Stimulated activated CD4-positive, alpha-beta T cell treated with anti-CD3 and anti-CD28 coated beads, TNF-alpha, amount 100 ng/mL, for 1 hour (primary cell): ENCODE measurements at places on chromosomes 2 and 18.
A peak's percentile ranks its signal among the peaks of the same experiment; 100 is the strongest.

DNA sequence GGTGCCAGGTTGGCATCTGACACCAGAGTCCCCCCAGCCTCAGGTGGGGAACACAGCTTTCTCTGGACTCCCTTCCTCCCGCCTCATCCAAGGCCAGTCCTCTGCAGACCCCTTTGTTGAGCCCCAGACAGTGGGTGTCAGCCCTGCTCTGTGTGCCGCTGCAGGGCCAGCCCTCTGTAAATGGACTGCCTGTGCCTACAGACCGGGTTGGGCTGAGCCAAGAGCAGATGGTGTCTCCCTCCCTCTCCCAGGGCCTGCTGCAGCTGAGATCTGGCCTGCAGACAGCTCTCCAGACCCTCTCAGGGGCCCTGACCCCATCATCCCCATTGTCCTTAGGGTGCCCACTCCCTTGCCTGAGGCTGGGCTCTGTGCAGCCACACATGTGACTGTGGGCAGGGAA is 160.8 kb downstream of the KLHL29 start:
- no peak for DNase-seq

GRCh38 chr2:174603280-174603679 is 5.7 kb upstream of the WIPF1 start:
- DNase-seq: peak; percentile 13

GRCh38 chr18:44602380-44602779 is 78.3 kb upstream of the SETBP1 start:
- no peak for DNase-seq

DNA sequence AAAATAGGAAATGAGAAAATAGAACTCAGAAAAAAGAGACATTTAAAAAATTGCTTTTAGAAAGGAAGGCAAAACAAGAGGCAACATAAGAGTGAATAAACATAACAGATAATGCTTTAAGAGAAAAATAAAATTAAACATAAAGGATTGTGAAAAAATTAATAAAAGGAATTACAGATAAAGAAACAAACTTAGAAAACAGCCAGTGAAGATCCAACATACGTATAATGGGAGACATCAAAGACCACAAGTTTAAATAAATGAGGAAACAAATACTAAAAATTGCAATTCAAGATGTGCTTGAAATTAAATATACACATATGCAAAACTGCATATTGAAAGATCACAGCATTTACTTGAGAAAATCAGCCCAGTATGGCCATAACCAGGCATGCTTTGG is 448.9 kb downstream of the NBAS start:
- no peak for DNase-seq

DNA sequence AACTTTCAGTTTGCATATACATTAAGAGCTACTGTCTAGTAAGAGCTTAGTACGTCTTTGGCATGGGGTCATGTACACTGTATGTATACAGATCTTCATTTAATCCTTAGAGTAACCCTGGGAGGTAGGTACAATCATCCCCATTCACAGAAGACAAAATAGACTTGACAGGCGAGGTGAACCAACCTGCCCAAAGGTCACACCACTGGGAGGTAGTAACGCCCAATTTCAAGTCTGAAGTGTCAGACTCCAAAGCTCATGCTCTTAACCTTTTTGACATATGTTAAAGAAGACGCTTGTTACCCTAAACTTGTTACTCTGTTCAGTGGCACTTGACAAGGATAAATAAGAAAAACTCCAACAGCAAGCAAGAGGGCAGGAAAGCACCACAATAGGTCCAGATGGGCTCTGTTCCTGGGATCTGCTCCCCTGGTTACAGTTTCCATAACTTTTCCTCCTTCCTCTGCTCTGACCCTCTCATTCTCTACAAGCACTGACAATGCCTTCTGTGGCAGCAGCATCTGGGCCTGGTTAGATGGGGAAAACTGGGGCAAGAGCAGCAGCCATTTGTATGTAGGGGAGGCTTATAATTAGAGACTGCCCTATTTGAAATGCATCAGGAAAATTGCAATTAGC is 64.7 kb upstream of the SERTAD2 start:
- DNase-seq: no peak

- no peak for DNase-seq
These were observed 16.2 kb downstream of the SCYGR8 start for GRCh38 chr2:227761740-227762476.
